ENCODE measurements at places on chromosomes 1 and 21.

DNA sequence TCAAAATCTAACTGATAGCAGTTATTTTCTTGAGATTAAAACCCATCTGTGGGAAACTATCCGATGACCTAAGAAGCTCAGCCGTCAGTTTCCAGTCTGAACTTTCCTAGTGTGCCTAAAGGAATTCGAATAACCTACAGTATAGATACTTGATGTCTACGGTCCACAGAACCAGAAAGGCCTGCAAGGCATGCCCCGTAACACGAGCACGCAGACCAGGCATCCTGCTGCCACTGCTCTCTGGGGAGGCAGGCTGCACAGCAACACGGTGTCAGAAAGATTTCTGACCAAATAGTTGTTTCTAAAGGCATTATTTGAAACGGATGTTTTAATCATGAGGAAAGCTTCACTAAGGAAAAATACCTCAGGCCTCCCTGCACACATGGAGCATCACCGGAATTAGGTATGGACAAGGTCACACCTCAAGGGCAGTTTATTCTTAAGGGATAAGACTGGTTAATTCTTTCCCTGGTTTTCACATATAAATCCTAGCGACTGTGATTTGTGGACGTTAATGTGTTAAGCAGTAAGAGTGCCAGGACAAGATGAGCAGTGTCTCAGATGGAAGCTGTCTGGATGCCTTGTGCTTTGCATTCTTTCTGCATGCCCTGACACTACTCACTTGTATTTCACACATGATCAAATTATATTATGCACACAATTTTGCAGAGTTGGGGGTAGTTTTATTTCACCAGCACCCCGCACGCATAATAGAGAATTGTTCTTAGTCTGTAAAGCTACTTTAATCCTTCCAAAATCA, 49.0 kb upstream of the NADK start:
- no peak for DNase-seq

DNA sequence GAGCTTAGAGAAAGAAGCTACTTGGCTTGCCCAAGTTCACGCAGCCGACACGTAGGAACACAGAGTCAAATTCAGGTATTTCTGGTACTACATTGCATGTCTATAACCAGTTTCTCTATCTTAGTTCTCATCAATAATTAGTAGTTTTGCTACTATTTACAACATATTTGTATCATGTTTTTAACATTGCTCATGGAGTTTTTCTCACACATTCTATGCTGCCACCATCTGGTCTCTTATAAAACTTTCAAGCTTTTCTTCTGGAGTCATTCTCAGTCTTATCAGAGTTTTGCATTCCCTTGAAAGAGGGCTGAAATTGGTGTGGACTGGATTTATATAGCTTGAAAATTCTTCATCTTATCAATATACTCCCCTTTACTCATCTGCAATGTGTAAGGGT, 118.8 kb upstream of the PALMD start:
- no peak for DNase-seq

GRCh38 chr1:218304281-218305039, 19.4 kb downstream of the RRP15 start:
- peak; percentile 30 for DNase-seq

- DNase-seq: no peak
These were observed 121.8 kb upstream of the ERG start for GRCh38 chr21:38619992-38620479.

DNA sequence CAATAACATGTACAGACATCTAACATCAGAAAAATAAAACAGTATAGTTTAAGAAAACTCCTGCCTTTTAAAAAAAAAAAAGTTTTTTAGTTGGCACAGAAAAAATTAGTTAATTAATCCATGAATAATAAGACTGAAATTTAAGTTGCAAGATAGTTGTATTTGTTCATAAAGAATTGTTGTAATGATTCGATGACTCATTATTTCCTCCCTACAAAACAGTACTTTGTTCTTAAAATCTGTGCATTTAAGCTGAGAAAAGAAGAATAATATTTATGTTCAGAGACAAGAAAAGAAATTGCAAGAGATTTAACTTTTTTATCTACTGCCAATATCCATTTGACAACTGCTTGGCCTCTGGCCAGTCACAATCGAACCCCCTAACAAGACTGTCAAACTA, 894.7 kb downstream of the ADGRL2 start:
- no peak for DNase-seq

- no peak for DNase-seq
These were observed 766 bp upstream of the SLC44A3 start for GRCh38 chr1:94819238-94819944.

DNA sequence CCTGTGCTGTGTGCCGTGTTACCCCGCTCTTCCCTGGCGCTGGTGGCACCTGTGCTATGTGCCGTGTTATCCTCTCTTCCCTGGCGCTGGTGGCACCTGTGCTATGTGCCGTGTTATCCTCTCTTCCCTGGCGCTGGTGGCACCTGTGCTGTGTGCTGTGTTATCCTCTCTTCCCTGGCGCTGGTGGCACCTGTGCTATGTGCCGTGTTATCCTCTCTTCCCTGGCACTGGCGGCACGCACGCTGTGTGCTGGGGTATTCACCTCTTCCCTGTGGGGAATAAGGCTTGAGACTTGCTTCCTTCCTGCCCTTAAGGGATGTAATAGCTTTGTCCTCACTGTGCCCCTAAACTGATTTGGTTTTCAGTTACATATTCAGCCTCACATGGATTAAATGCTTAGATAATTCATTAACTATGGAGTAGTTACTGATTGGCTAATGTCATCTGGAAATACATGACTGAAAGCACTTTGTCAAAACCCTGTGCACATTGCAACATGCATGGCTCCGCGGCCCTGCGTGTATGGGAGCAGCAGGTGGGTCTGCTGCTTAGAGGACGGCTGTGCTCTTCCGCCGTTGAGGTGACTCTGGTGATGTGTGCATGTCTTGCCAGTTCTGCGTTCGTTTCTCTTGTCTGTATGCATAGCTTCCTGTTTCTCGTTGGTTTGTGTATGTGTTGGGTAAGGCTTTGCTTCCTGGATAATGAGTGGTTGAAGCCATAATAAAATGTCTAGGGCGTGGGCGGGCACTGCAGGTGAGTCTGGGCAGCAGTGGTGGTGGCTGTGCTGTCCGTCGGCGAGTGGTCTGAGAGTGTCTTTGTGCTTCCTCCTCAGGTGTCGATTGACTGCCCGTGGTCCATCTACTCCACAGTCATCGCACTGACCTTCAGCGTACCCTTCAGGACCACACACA, 17.9 kb upstream of the PWP2 start:
- DNase-seq: peak; percentile 37

DNA sequence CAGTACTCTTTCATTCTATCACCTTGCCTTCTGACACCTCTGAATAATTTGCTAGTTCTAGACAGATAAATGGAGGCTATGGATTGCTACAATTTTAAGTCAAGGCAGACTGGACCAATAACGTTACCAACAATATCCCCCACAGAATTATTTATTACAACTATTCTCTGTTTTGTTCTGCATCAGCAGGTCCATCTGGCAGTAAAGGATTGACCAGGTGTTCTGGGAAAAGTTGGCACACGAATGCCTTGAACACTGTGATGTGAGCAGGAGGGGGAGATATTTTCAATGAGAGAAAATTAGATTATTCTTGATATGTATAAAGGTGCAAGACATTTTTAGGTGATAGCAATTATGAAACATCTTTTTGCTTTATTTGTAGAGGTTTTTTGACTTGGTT, 718.8 kb upstream of the TMPRSS15 start:
- no peak for DNase-seq

- no peak for DNase-seq
These were observed 494 bp downstream of the UBE2J2 start for GRCh38 chr1:1273209-1273511.

- no peak for DNase-seq
These were observed 7.1 kb upstream of the MROH9 start for GRCh38 chr1:170927955-170928840.

- no peak for DNase-seq
These were observed 1.9 kb upstream of the GALNT2 start for GRCh38 chr1:230065161-230065560.

Measured in stimulated activated CD8-positive, alpha-beta memory T cell treated with anti-CD3 and anti-CD28 coated beads, Interleukin-4, amount 100 ng/mL, for 48 hours (primary cell).